Gastrocnemius medialis (tissue), 4 donors: ENCODE measurements at places on chromosomes 11 and 22. TPM values are rescaled to one million over a fixed set of nuclear protein-coding genes. Genes with fewer than 3 reads are reported as not detected.

MPZL2 gene
- 7.9 TPM for total RNA-seq

GP1BB gene
- not detected for total RNA-seq

FGF3 gene
- not detected for total RNA-seq

KLHL35 gene
- total RNA-seq, result not detected

ATP5MG gene
- 56.2 TPM for total RNA-seq

NELL1 gene
- total RNA-seq, result not detected

LARGE2 gene
- total RNA-seq, result not detected

FAM168A gene
- total RNA-seq, result 29.3 TPM

H19 gene
- 1,088 TPM for total RNA-seq

GGTLC3 gene
- not detected for total RNA-seq

DNA sequence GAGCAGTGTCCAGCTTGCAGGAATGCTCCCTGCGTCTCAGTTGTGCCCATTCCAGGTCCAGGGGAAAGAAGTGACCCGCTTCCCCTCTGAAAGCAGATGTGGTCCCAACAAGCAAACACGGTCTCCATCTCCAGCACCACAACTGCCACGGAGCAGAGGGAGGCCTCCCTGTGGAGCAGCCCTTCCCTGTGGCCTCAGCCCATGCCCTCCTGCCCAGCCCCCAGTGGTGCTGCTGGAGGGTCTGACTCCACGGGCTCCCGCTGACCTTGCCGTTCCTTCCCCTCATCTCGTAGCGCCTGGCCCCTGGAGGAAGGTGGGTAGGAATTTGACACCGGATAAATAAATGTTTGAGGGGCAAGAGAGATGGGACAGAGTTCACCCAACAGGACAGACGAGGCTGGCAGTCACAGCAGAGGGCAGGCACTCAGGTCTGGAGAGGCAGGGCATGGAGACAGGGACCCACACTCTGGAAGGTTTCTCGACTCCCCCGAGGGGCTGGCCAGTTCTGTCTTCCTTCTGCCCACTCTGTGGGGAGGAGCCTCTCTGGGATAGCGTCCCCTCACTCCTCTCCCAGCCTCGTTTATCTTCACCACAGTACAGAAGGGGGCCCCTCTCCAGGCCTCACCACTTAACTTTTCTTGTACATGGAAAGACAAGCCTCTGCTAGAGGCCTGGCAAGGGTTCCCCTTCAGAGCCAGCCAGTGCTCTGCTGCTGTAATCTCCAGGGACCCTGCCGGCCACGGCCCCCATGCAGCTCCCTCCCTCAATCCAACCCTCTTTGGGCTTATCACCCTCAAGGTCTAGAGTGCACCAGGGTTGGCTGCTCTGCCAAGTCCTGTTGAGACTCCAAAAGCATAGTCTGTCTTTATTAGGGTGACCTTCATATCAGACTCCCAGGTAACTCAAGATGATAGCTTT is 7.5 kb upstream of the ST3GAL4 start:
- no peak for DNase-seq

DNA sequence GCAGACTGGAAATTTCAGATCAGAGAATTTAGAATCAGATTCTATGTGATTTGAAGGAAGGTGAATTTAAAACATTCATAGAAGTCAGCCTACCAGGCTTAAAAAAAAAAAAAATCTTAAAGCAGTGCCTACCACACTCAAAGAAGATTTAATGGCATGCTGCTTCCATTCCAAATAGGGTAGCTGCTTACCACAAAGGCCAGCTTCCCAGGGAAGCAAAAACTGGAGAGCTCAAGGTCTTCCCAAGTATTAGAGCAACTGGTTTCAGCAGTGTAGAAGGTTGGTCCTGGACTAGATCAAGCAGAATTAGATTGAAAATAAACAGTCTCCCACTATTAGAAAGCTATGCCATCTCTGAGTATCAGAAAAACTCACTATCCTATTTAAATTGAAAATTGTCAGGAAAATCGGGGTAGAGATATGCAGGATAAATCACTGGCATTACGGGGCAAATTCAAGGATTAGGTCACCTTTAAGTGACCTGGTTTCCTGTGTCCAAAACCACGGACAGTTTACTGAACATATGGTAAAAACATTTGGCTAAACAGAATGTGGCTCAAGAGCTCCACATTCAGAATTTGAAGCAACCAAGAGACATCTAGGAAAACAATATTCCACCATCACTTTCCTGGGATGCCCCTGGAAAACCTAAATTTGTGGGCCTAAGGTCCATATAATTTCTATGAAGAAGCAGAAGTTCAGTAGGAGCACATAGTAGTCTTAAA is 1.3 kb downstream of the C11orf42 start:
- no peak for DNase-seq

DNA sequence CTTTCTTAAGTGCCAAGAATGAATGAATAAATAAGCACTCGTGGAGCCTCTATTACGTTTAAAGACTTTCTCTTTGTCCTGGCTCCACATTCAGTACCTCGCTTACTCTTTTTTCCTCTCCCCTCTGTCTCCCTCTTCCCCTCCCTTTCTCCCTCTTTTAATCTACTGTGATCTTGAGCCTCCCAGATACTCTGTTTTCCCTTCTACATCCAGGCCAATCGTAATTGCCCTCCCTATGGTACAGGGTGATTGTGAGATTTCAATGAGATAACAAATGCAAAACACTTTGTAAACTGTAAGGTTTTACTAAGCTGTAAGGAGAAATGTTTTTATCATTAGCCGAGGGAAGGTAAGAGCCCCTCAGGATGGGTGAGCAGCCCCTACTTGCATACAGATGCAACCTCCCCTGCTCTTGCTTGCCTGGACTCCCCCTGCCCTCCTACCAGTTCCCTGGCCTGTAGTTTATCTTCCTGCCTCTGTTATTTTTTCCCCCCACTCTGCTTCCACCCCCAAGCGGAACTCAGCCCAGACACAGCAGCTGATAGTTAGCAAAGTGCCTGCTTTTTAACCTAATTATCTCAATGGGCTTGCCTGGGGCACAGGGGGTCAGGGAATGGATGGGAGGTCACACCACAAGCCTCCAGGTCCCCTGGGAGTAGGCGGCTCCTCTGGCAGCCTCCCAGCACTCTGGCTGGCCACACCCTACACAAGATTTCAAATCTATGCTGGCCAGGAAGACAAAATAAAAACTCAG is 76.9 kb upstream of the CADM1 start:
- DNase-seq, result no peak

GRCh38 chr11:71281204-71281603 is 28.8 kb upstream of the SHANK2 start:
- DNase-seq, result no peak

DNA sequence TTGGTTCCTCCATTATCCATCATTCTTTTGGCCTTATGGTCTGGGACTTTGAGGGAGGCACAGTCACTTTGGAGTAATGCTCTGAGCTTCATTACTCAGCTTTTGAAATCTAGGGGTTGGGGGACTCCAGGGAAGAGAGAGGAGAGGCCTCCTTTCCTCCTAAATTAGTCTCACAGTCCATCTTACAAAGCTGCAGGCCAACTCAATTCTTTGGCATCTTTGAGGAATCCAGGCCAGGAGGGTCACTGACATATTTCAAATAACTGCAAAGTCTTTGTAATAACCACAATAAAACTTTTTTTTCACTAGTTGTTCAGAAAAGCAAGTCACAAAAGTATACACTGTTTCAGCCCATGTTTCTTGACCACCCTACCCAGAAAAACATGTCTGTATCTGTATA is 73.3 kb upstream of the FAR1 start:
- DNase-seq, result no peak

DNA sequence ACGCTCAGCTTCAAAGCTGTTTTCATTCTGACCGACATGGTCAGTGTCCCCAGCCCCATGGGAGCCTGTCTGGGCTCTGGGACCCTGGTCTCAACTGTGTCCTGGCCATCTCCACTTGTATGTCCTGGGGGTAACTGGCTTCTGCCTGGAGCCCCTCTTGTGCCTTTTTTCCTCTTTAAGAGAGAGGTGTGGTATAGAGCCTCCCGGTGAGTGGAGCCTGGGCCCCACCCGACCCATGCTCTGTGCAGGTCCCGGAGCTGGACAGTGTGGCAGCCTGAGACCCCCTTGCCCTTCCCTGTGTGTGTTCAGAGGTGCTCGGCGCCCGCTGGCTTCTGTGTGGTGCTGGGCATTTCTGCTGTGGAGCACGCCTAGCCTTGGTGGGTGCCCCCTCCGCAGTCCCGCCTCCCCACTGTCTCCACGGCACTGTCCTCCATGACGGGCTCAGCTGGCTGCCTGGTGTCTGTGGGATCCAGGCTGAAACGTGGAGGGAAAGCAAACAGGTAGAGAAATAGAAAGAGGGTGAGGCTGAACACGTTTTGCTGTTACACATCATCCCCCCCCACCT is 74.9 kb downstream of the PARVB start:
- DNase-seq, result no peak

DNA sequence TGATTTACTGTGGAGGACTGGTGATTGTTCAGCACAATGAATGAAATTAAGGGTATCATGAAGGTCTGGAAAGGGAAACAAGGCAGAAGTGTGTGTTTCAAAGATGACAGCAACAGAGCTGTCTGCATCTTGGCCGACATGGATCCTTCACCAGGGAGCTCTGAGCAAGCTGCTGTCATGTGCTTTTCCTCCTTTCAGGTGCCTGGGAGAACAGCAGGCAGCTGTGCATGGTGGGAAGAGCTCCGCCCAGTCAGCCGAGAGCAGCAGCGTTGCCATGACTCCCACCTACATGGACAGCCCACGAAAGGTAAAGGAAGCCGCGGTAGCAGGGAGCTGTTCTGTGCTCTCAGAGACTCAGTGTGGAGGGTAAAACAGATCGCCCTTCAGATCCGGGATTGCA is 87.1 kb upstream of the YWHAH start:
- DNase-seq, result no peak

DNA sequence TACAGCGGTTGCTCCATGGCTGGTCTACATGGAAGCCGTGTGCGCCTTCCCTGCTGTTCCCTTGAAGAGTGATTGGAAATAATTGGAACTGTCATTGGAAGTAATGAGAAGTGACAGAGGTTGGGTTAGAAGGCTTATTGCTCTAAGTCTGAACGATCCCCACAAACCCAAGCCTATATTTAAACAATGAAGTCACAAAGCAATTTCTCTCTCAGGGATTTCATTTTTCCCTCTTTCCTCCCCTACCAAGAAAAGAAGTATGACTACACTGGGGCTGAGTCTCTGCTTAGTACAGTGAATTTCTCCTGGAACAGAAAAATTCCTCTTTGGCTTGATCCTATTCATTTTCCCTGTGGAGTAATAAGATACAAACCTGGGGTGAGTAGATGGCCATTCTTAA is 7.8 kb downstream of the CLMP start:
- DNase-seq, result no peak

GRCh38 chr11:81165164-81165563 is 1568.5 kb downstream of the FAM181B start:
- DNase-seq, result no peak

GRCh38 chr11:26204839-26205238 is 127.1 kb upstream of the ANO3 start:
- DNase-seq, result no peak

GRCh38 chr22:41976961-41977566 is 7.8 kb downstream of the SEPTIN3 start:
- no peak for DNase-seq

DNA sequence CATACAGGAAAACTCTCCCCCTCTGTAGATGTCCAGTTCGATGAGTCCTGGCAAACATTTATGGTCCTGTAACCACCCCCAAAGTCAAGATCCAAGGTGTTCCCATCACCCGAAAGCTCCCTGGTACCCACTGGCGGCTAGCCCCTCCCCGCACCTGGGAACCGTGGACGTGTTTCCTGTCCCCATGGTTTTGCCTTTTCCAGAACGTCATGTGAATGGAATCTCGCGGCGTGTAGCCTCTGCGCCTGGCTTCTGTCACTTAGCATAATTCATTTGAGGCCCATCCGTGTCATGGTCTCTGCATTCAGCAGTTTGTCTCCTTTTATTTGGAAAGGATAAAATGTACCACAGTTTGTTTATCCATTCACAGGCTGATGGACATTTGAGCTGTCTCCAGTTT is 106.3 kb downstream of the KCNQ1 start:
- DNase-seq, result no peak

GRCh38 chr22:47094861-47095330 is 332.4 kb downstream of the TBC1D22A start:
- DNase-seq, result no peak

GRCh38 chr11:36295926-36296325 is at the start of gene PRR5L:
PRR5L (plus strand) TSS chr11:36296288; CDS start chr11:36401122, 104,834 bp downstream.
- no peak for DNase-seq
